ENCODE measurements at places on chromosomes 6 and 20. TPM values are rescaled to one million over a fixed set of nuclear protein-coding genes. Genes with fewer than 3 reads are reported as not detected.

Gene WFDC2
- total RNA-seq, result 3.7 TPM

Gene LIN28B
- 0.25 TPM for total RNA-seq

Gene TRIM40
- not detected for total RNA-seq

Gene FOXP4
- total RNA-seq, result 2.2 TPM

Gene SNTA1
- 10.6 TPM for total RNA-seq

Gene ADGRF1
- not detected for total RNA-seq

Gene SYNDIG1
- total RNA-seq, result 16.7 TPM

Gene SLC44A4
- not detected for total RNA-seq

Gene TLDC2
- not detected for total RNA-seq

Gene IDH3B
- 62.2 TPM for total RNA-seq

Gene PLCB4
- total RNA-seq, result 13.3 TPM

Gene SLC17A3
- not detected for total RNA-seq

Gene FHL5
- total RNA-seq, result 0.74 TPM

Gene PSORS1C1
- total RNA-seq, result not detected

Gene GPR6
- total RNA-seq, result 0.74 TPM

Gene FABP7
- total RNA-seq, result 630 TPM

Gene FAM209B
- total RNA-seq, result not detected

Gene HAO1
- total RNA-seq, result not detected

Gene MYH7B
- total RNA-seq, result under 0.01 TPM

Gene GGTLC1
- not detected for total RNA-seq

Gene PRL
- total RNA-seq, result not detected

Gene BTNL2
- total RNA-seq, result not detected

Gene ULBP2
- total RNA-seq, result 4.4 TPM

Gene OLIG3
- total RNA-seq, result not detected

Gene CLVS2
- 43.3 TPM for total RNA-seq

Gene BHLHE23
- total RNA-seq, result 0.25 TPM

Gene MTCH1
- total RNA-seq, result 131 TPM

Gene MAS1L
- total RNA-seq, result not detected

Gene GTF3C6
- 44.5 TPM for total RNA-seq

Gene CRYBG1
- total RNA-seq, result 0.49 TPM

Gene NOTCH4
- 4.4 TPM for total RNA-seq

Gene CFAP206
- total RNA-seq, result 1.2 TPM

Gene RNF217
- 11.6 TPM for total RNA-seq

Gene EYA4
- 0.25 TPM for total RNA-seq

Gene ZBP1
- not detected for total RNA-seq

Gene CCR6
- not detected for total RNA-seq

Gene GPR63
- total RNA-seq, result 8.6 TPM

Gene CENPW
- 3.2 TPM for total RNA-seq

Gene TULP1
- total RNA-seq, result under 0.01 TPM

Gene NEU1
- 14.0 TPM for total RNA-seq

Gene MMP24
- 75.0 TPM for total RNA-seq

Gene CRISP1
- total RNA-seq, result not detected

Gene MYLK2
- 1.2 TPM for total RNA-seq

Gene TMEM151B
- total RNA-seq, result 44.5 TPM

Gene CRISP2
- total RNA-seq, result 0.49 TPM

Gene TCF15
- 0.49 TPM for total RNA-seq

Gene MAP1LC3A
- 49.2 TPM for total RNA-seq

Gene RNF182
- 32.2 TPM for total RNA-seq

Gene C6orf52
- total RNA-seq, result 0.98 TPM

Gene MUC22
- not detected for total RNA-seq

Data from temporal lobe (tissue), 4 donors.